Activated CD8-positive, alpha-beta memory T cell treated with anti-CD3 and anti-CD28 coated beads for 36 hours (primary cell): ENCODE measurements at places on chromosomes 12 and 14. TPM values are rescaled to one million over a fixed set of nuclear protein-coding genes. Genes with fewer than 3 reads are reported as not detected.

Gene TAS2R7
- total RNA-seq = not detected

Gene PLA2G1B
- not detected for total RNA-seq

Gene SPTSSA
- 13.8 TPM for total RNA-seq

Gene HOXC12
- total RNA-seq = not detected

Gene ABCD2
- total RNA-seq = 2.8 TPM

Gene PPM1A
- total RNA-seq = 47.3 TPM

Gene ZNF385A
- 0.52 TPM for total RNA-seq

Gene PLEKHG7
- total RNA-seq = not detected

Gene SOAT2
- total RNA-seq = 1.2 TPM

Gene RPL10L
- not detected for total RNA-seq

Gene ATF7
- total RNA-seq = 23.6 TPM

Gene PMEL
- 0.50 TPM for total RNA-seq

Gene TEX52
- total RNA-seq = not detected

Gene ANKRD33
- total RNA-seq = not detected

Gene SYCP3
- total RNA-seq = 0.91 TPM

Gene KIF26A
- total RNA-seq = 0.32 TPM

Gene DRAM1
- 4.9 TPM for total RNA-seq

Gene GATC
- total RNA-seq = 30.8 TPM

Gene NELL2
- total RNA-seq = 48.3 TPM

Gene NRL
- total RNA-seq = 1.1 TPM

Gene TBX5
- total RNA-seq = not detected

Gene BMAL2
- 19.1 TPM for total RNA-seq

Gene ARHGAP9
- total RNA-seq = 130 TPM

Gene GNB3
- total RNA-seq = 0.32 TPM

Gene BEST3
- total RNA-seq = not detected

Gene GPR84
- 0.31 TPM for total RNA-seq

Gene TPH2
- not detected for total RNA-seq

Gene E2F7
- 7.2 TPM for total RNA-seq

Gene MMP19
- total RNA-seq = not detected

Gene STX2
- 19.4 TPM for total RNA-seq

Gene RNF31
- 80.8 TPM for total RNA-seq

Gene CYP27B1
- 10.8 TPM for total RNA-seq

Gene OTUB2
- 1.4 TPM for total RNA-seq

Gene GDF3
- total RNA-seq = not detected

Gene EIF2S3B
- total RNA-seq = 1.5 TPM

Gene TEP1
- 31.6 TPM for total RNA-seq

Gene C12orf50
- not detected for total RNA-seq

Gene RIMKLB
- 4.9 TPM for total RNA-seq

Gene CATSPERB
- not detected for total RNA-seq

Gene ARID2
- 23.8 TPM for total RNA-seq

Gene SCYL2
- total RNA-seq = 30.3 TPM

Gene MYH7
- total RNA-seq = not detected

Gene NINJ2
- 2.3 TPM for total RNA-seq

Gene LPAR5
- 8.3 TPM for total RNA-seq

Gene HOXC9
- not detected for total RNA-seq

Gene BRMS1L
- 8.1 TPM for total RNA-seq

Gene VTI1B
- 83.5 TPM for total RNA-seq

Gene TEX22
- 0.99 TPM for total RNA-seq

Gene CLEC6A
- total RNA-seq = not detected

Gene ADCY4
- total RNA-seq = 1.3 TPM

Gene KRT3
- not detected for total RNA-seq

Gene CISTR
- total RNA-seq = not detected
